Foreskin keratinocyte (primary cell): ENCODE measurements at places on chromosomes 6 and 20. TPM values are rescaled to one million over a fixed set of nuclear protein-coding genes. Genes with fewer than 3 reads are reported as not detected.

The SLC17A3 gene
- not detected in 2 replicates for total RNA-seq

The F13A1 gene
- total RNA-seq, result not detected in 2 replicates

The CYP21A2 gene
- not detected in 2 replicates for total RNA-seq

The PROKR2 gene
- not detected in 2 replicates for total RNA-seq

The KATNA1 gene
- total RNA-seq, result 23.5 and 23.9 TPM in 2 replicates

The EYS gene
- total RNA-seq, result 0.07 and 0.14 TPM in 2 replicates

The TNF gene
- 4.7 and 10.5 TPM in 2 replicates for total RNA-seq

The TNFRSF6B gene
- 189 and 224 TPM in 2 replicates for total RNA-seq

The CAGE1 gene
- total RNA-seq, result 0.07 and 0.20 TPM in 2 replicates

The CCN5 gene
- not detected in 2 replicates for total RNA-seq

The PTK7 gene
- total RNA-seq, result 90.3 and 92.5 TPM in 2 replicates

The MMP24 gene
- 0.03 and 0.04 TPM in 2 replicates for total RNA-seq

The AFG1L gene
- total RNA-seq, result 3.7 and 4.7 TPM in 2 replicates

The MAFB gene
- total RNA-seq, result 0.18 and 0.34 TPM in 2 replicates

The PNISR gene
- 43.6 and 43.9 TPM in 2 replicates for total RNA-seq

The KHDC1L gene
- total RNA-seq, result 0.21 TPM in 1 of 2 replicates, not detected in the other

The RNF144B gene
- total RNA-seq, result 17.5 and 18.0 TPM in 2 replicates

The ETV7 gene
- 1.3 and 1.6 TPM in 2 replicates for total RNA-seq

The SLC12A5 gene
- 1.7 and 3.2 TPM in 2 replicates for total RNA-seq

The MUC22 gene
- not detected in 2 replicates for total RNA-seq

The BANF2 gene
- not detected in 2 replicates for total RNA-seq

The RAB44 gene
- 0.03 TPM in 1 of 2 replicates, not detected in the other for total RNA-seq

The MYLK2 gene
- total RNA-seq, result 0.07 TPM in 2 replicates

The NFATC2 gene
- under 0.01 TPM in 1 of 2 replicates, not detected in the other for total RNA-seq

The TTBK1 gene
- 0.03 and 0.04 TPM in 2 replicates for total RNA-seq

The SLC22A3 gene
- 2.1 and 2.2 TPM in 2 replicates for total RNA-seq

The PTGIS gene
- not detected in 2 replicates for total RNA-seq

The BMP2 gene
- 7.3 and 8.2 TPM in 2 replicates for total RNA-seq

The GPX5 gene
- not detected in 2 replicates for total RNA-seq

The ZNF391 gene
- total RNA-seq, result 3.5 and 3.8 TPM in 2 replicates

The PCK1 gene
- total RNA-seq, result not detected in 2 replicates

The GPR6 gene
- not detected in 2 replicates for total RNA-seq
